ENCODE measurements at places on chromosomes 13 and 19.

DNA sequence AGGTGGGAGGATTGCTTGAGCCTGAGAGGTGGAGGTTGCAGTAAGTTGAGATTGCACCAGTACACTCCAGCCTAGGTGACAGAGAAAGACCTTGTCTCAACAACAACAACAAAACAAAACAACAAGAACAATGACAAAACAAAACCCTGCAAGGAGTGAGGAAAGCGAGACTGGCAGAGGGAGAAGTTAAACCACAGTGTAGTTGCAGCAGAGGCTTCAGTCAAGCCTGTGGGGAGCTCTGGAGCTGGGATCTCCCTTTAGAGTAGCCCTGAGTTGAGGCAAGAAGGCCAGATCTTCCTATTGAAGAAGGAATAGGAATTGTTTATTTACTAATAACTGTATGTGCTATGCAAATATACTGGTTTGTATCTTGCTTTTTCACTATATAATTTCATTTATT, 25.3 kb upstream of the RNASEH2B start:
- no peak for DNase-seq

- DNase-seq = peak; percentile 19
Measured at GRCh38 chr19:38142176-38143035, 81.6 kb downstream of the DPF1 start.

- no peak for DNase-seq
Measured at GRCh38 chr19:2375353-2376121, 15.5 kb downstream of the TMPRSS9 start.

GRCh38 chr13:25795277-25795676, 256.5 kb downstream of the SHISA2 start:
- no peak for DNase-seq

DNA sequence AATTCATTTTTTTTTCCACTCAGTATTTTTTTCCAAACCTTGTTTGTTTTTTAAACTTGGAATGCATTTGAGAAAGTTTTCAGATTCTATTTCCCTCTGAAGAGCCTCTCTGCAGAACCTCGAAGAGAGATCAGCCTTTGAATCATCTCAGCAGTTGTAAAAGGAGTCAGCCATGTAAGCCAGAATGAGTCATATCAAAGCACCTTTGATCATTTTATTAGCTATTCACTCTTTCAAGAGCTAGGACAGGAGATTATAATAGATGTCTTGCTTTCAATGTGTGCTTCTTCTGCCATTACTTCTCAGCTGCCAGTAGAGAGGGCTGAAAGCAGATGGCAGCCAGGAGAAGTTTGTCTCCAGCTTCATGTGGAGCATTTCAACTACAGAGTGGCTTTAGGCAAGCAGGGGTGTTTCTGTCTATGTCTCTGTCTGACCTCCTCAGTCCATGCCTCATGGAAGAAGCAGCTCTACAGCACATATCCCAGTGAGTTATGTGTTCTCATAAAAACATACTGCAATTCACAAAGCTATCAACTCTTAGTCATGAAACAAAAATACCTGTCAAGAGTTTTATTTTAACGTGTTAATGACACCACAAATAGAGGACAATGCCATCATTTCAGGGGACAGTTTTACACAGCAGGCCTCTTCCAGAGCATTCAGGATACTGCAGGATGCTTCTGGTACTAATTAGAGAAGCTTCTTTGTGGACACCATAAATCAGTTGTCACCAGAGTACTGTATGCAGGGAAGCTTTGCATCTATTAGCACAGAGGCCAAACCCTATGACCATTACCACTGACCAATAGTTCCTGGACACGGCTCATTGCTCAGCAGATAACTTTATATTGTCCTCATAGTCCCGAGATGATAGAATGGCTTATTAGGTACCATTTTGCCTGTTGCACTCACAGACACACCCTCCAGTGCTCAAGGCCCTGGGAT, 94.3 kb downstream of the NHLRC3 start:
- no peak for DNase-seq

DNA sequence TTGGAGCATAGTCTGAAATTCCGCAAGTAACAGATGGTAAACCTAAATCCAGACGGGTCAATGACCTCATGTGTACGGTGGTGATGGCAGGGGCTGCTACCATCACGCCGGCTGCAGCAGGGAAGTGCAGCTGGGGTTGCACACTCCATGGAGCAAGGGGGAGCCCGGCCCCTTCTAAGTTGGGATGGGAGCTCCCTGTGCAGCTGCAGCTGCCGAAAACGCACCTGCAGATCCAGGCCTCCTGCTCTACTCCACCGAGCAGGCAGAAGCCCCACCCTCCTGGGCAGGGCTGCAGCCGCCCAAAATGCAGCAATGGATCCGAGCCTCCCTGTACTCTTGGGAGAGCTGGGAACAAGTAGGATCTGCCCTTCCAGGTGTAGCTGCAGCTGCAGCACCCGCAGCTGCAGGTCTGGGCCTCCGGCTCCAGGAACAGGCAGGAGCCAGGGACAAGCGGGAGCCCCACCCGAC, 25.5 kb downstream of the KBTBD6 start:
- DNase-seq = no peak

GRCh38 chr13:24866488-24866887, 102.5 kb downstream of the RNF17 start:
- DNase-seq = no peak

- no peak for DNase-seq
Measured at GRCh38 chr19:9673912-9674662, 813 bp downstream of the ZNF562 start.

- peak; percentile 63 for DNase-seq
Measured at GRCh38 chr19:48552406-48553322, 692 bp downstream of the SULT2B1 start.

GRCh38 chr13:50928102-50928501, 18.5 kb downstream of the RNASEH2B start:
- DNase-seq = no peak

DNA sequence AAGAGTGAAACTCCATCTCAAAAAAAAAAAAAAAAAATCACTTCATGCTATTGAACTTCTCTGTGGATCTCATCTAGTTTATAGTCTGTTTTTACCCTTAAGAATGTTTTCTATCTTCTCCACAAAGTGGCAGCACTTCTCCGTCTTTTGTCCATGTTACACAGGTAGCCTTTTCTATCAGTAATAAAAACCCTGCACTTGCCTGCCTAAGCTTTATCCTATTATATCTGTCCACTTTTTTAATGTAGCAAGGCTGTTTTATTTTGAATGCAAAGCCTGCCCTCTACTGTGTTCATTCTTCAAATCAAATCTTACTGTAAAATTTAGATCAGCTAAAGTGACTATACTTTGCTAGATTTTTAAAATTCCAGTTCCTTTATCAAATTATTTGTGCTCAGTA, 124.0 kb downstream of the STOML3 start:
- no peak for DNase-seq

- DNase-seq = no peak
Measured at GRCh38 chr13:82092312-82092711, 1751.4 kb upstream of the SPRY2 start.

- peak; percentile 7 for DNase-seq
Measured at GRCh38 chr19:40284501-40285352, at the start of gene AKT2. Gene AKT2 (minus strand): TSS chr19:40285345. CDS start chr19:40265267, 20,078 bp downstream.

GRCh38 chr19:11663181-11663591, 65.9 kb downstream of the ZNF627 start:
- no peak for DNase-seq

DNA sequence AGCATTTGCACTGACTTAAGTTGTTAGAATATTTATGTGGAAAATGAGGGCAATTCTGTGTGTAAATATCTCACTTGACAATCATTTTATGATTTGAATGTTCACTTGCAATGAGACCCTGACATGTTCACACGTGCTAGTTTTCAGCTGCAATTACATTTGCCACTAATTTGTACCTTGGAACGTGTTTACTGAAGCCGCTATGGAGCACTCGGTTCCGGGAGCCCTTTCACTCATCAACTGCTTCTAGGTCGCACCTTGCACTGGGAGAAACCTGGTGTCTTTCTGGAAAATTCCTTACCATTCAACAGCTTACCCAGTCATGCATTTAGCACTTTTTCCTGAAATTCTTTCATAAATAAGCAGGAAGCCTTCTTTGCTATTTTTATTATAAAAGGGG, 229.6 kb downstream of the ZIC5 start:
- DNase-seq = no peak

- no peak for DNase-seq
Measured at GRCh38 chr13:35470671-35471661, 5.5 kb downstream of the MAB21L1 start.

DNA sequence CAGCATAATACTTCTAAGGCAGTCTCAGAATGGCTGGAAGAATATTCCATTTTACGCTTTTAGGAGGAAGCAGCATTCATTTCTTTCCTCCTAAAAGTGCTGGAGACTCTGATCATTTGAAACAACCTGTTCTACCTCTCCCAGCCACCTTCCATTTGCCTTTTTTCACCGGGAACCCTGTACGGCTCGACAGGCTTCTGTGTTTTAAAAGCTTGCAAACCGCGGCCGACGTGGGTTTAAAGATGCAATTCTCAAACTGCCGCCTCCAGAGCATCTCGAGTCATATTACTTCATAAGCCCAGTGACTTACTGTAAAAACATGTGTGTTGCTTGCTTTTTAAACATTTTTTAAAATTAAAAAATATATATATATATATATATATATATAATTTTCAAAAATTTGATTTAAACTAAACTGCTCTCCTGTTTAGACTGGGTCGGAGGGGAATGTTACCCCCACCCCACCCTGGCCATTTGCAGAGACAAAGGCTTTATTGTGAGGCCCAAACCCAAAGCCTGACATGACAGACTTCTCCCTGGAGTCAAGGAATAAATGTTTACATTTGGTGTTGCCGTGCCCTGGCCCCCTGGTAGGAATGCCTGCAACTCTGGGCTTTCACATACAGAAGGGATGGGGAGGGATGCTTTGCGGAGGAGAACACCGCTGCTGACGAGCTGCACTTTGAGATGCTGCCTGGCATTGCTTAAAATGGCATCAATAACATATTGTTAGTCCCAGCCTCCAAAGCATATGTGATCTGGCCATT, 30.4 kb downstream of the ZNF536 start:
- DNase-seq = no peak

Measured in NCI-H226 (cell line).